ENCODE measurements at places on chromosomes 16 and 17.

DNA sequence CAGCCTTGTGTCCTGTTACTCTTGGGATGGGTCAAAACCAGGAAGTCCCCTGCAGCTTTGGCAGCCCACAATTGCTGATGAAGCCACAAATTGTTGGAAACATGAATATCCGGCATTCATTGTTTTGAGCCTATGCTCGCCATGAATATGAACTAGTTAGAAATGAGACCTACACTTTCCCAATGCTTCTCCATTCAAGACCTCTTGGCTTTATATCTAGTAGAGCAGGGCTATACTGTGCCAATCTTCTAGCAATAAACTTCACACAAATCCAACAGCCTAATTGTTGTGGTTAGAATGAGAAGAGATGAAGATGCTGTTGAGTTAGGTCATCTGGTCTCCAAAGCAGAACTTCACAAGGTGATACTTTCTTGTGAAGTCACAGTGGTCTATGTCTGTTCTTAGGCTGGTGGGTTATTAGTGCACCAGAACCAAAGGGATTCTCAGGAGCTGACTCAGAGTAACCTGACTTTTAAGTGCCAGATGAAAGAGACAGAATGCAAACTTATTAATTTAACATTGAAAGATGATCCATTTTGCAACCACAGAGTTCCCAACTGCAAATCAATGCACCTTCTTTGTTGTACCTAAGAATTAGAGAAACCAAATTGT is 13.7 kb upstream of the KRT23 start:
- no peak for DNase-seq

DNA sequence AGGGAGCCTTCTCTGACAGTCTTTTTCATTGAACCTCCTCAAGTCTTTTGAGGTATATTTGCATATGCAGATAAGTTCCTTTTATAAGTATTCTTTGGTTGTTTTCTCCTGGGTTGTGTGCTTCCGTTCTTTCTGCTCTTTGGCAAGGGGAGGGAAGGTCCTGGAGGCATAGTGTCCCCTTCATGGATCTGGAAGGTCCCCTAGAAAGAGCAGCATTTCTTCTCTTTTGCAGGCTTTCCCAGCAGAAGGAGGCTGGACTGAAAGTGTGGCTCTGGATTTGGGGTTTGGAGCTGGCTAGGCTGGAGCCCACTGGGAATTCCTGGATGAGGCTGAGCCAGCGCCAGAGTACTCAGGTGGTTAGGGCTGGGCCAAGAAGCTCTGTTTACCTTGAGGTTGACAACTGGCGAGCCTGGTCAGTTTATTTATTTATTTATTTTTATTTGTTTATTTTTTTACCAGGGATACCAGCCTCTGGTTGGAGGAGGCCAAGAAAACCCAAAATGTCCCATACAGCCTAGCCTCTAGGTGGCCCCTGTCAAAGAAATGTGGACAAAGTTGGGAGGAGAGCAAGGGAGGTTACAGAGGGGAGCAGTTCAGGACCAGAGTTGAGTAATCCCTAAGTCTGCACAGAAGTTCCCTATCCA is 5.4 kb upstream of the TOP2A start:
- DNase-seq: no peak

GRCh38 chr16:16908077-16908476 is 529.1 kb downstream of the NPIPA7 start:
- no peak for DNase-seq

GRCh38 chr17:7147772-7148171 is 31.4 kb downstream of the ASGR1 start:
- DNase-seq: no peak

All from GM03348 (cell line).